ENCODE measurements at places on chromosomes 2 and 18.

- H3K36me3 ChIP-seq, result no peaks in the 10 kb centered on the region
- no peak overlapping the region for H3K4me3 ChIP-seq
- no peaks in the 10 kb centered on the region for H3K4me1 ChIP-seq
- no peak for DNase-seq
- H3K27me3 ChIP-seq, result no peaks in the 10 kb centered on the region
- H3K27ac ChIP-seq, result no peak overlapping the region
These were observed 862.5 kb upstream of the ID2 start for GRCh38 chr2:7819316-7819715.

GRCh38 chr2:222024932-222025880 is 273.6 kb downstream of the PAX3 start:
- no peaks in the 10 kb centered on the region for H3K36me3 ChIP-seq
- H3K4me3 ChIP-seq, result no peak overlapping the region
- no peaks in the 10 kb centered on the region for H3K27me3 ChIP-seq
- DNase-seq, result no peak

GRCh38 chr2:69046221-69046662 is 33.3 kb downstream of the ANTXR1 start:
- no peak overlapping the region for H3K4me3 ChIP-seq
- no peaks in the 10 kb centered on the region for H3K4me1 ChIP-seq
- H3K36me3 ChIP-seq, result no peaks in the 10 kb centered on the region
- no peak for DNase-seq
- no peak overlapping the region for H3K27ac ChIP-seq
- peaks cover 11% of the 10 kb centered on the region for H3K27me3 ChIP-seq

DNA sequence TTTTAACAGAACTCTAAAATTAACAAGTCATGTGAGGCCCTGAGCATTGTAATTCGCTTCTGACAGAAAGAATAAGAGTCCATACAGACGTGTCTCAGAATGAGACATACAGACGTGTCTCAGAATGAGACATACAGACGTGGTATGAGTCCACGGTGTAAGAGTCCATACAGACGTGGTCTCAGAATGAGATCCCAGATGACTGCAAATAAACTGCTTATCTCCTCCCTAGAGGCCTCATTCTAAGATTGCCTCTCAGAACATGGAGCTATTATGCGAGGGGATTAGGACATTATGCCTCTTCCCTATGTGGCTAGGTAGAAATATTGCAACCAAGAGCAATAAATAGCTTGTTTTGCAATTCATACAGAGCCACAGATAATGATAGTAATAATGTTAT is 63.9 kb downstream of the NEB start:
- no peak overlapping the region for H3K27ac ChIP-seq
- peaks cover 7% of the 10 kb centered on the region for H3K4me1 ChIP-seq
- no peaks in the 10 kb centered on the region for H3K27me3 ChIP-seq
- no peak for DNase-seq
- no peak overlapping the region for H3K4me3 ChIP-seq

GRCh38 chr2:43273529-43273928 is 47.1 kb upstream of the ZFP36L2 start:
- H3K36me3 ChIP-seq, result no peaks in the 10 kb centered on the region
- DNase-seq, result no peak
- H3K27ac ChIP-seq, result no peak overlapping the region
- H3K4me1 ChIP-seq, result no peaks in the 10 kb centered on the region
- H3K4me3 ChIP-seq, result no peak overlapping the region

GRCh38 chr2:68464651-68465050 is 2.4 kb downstream of the FBXO48 start:
- H3K4me3 ChIP-seq, result no peak overlapping the region
- no peaks in the 10 kb centered on the region for H3K36me3 ChIP-seq
- no peaks in the 10 kb centered on the region for H3K27me3 ChIP-seq
- peak overlapping the region; percentile 90 for H3K27ac ChIP-seq

- no peaks in the 10 kb centered on the region for H3K36me3 ChIP-seq
- H3K4me1 ChIP-seq, result no peaks in the 10 kb centered on the region
- no peaks in the 10 kb centered on the region for H3K27me3 ChIP-seq
- DNase-seq, result no peak
- H3K4me3 ChIP-seq, result no peak overlapping the region
These were observed 119.7 kb upstream of the ETAA1 start for GRCh38 chr2:67277450-67277849.

DNA sequence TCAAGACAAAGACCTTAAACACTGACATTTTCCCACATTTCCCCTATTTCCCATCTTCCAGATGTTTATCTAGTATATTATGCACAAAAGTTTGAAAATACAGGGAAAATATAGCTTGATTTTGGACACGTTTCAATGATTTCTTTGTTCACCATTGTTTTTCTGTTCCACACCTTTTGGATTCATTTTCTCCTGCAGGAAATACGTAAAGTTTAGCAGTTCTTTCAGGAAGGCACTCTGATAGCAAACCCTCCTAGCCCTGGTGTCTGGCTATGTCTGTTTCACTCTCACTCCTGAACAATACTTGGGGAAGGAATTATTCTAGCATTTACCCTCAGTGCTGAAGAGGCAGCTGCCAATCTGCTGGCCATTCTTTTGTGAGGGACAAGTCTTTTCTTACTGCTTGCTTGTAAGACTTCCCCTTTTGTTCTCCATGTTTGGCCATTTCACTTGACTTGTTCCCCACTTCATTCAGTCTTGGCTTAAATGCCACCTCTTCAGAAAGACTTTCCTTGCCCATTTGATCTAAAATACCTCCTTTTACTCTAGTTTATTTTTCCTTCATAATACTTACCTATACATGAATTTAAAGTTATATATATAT is 195.4 kb downstream of the RNF152 start:
- DNase-seq, result no peak
- H3K27me3 ChIP-seq, result peaks cover 2% of the 10 kb centered on the region
- H3K27ac ChIP-seq, result no peak overlapping the region
- no peak overlapping the region for H3K4me3 ChIP-seq
- no peaks in the 10 kb centered on the region for H3K36me3 ChIP-seq
- no peaks in the 10 kb centered on the region for H3K4me1 ChIP-seq

DNA sequence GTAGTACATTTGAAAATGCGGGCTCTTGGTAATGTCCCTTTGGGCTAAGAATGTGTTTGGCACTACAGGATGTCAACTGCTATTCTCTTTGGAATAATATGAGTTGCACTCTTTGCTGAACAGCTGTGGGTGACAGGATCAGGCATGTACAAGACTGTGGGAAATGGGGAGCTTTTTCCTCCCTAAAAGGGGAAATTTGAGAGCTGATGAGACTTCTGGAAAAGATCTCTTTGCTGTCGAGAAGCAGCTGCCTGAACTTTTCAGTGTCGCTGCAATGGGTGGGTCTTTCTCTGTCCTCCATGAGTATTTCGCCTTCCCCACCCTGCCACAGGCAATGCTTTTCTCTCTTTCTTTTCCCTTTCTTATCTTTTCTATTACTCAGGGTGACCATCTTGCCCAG is 762.2 kb upstream of the GCFC2 start:
- no peak for DNase-seq
- no peak overlapping the region for H3K4me3 ChIP-seq
- H3K4me1 ChIP-seq, result no peaks in the 10 kb centered on the region
- H3K27me3 ChIP-seq, result no peaks in the 10 kb centered on the region

- no peak for DNase-seq
- H3K36me3 ChIP-seq, result no peaks in the 10 kb centered on the region
- no peaks in the 10 kb centered on the region for H3K27me3 ChIP-seq
- no peak overlapping the region for H3K27ac ChIP-seq
- no peaks in the 10 kb centered on the region for H3K4me1 ChIP-seq
These were observed 382.0 kb downstream of the SOX11 start for GRCh38 chr2:6074089-6074643.

DNA sequence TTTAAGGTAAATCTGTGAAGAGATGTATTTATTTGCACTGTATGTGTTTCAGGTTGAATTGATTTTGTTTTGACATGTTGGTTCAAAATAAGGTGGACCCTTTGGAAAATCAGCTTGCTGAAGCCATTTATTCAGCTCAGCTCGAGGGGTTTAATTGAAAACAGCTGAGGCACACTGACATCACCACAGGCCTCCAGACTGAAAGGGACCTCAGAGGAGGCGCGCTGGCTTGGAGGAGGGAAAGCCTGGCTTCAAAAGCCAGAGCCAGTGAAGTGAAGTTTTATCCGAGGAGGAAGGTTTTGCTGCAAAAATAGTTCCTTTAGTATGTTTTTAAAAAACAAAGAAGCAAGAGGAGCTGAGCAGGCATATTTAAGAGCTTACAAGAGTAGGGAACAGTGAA is 26.9 kb upstream of the DNMT3A start:
- no peaks in the 10 kb centered on the region for H3K4me1 ChIP-seq
- DNase-seq, result no peak
- no peak overlapping the region for H3K27ac ChIP-seq
- H3K27me3 ChIP-seq, result no peaks in the 10 kb centered on the region
- no peaks in the 10 kb centered on the region for H3K36me3 ChIP-seq
- H3K4me3 ChIP-seq, result no peak overlapping the region

GRCh38 chr2:176132205-176133171 is 3.0 kb downstream of the HOXD8 start:
- H3K27ac ChIP-seq, result no peak overlapping the region
- no peaks in the 10 kb centered on the region for H3K36me3 ChIP-seq
- no peak for DNase-seq
- peaks cover 43% of the 10 kb centered on the region for H3K4me1 ChIP-seq
- H3K4me3 ChIP-seq, result peak overlapping the region; percentile 45
- peaks cover 47% of the 10 kb centered on the region for H3K27me3 ChIP-seq

GRCh38 chr2:178536037-178536436 is 55.8 kb downstream of the PLEKHA3 start:
- DNase-seq, result no peak
- H3K27me3 ChIP-seq, result no peaks in the 10 kb centered on the region
- no peak overlapping the region for H3K4me3 ChIP-seq
- H3K36me3 ChIP-seq, result peaks cover 84% of the 10 kb centered on the region

DNA sequence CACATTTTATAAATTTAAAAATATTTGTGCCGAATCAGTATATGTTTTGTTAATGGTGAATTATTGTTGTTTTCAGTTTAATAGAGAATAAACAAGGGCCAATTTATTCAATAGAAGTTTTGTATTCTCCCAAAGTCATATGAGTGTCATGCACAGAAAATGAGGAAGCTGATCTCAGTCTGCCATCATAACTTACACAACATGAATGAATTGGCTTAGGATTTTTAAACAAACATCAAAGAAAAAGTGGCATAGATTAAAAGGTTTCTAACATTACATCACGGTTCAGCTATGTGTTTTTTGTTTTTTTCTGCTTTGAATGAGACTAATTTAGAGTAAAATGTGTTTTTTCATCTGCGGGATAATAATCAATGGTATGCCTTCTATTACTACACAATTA is 123.4 kb upstream of the CTNNA2 start:
- H3K27ac ChIP-seq, result no peak overlapping the region
- no peaks in the 10 kb centered on the region for H3K27me3 ChIP-seq
- H3K4me1 ChIP-seq, result no peaks in the 10 kb centered on the region

- H3K27me3 ChIP-seq, result no peaks in the 10 kb centered on the region
- H3K36me3 ChIP-seq, result no peaks in the 10 kb centered on the region
- H3K4me1 ChIP-seq, result no peaks in the 10 kb centered on the region
- H3K4me3 ChIP-seq, result no peak overlapping the region
- no peak overlapping the region for H3K27ac ChIP-seq
These were observed 171.6 kb downstream of the PLCL1 start for GRCh38 chr2:197975931-197976519.

DNA sequence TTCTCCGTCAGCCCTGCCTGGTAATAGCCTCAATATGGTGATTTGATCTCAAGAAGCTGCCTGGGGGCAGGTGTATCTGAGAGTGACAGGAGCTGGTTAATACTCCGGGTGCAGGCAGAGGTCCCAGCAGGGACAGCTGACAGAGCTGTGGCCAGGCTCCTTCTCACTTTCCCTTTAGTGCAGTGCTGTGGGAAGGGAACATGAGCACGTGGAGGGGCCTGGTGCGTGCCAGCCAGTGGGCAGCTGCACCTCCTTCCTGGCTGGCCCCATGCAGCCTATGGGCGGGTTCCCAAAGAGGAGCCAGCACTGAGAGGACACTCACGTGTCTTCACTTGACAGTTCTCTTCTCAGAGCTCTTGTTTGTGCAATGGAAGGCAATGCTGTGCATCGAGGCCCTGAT is 9.1 kb downstream of the CNNM4 start:
- no peak for DNase-seq
- no peaks in the 10 kb centered on the region for H3K4me1 ChIP-seq
- H3K4me3 ChIP-seq, result no peak overlapping the region
- H3K36me3 ChIP-seq, result peaks cover 6% of the 10 kb centered on the region
- no peak overlapping the region for H3K27ac ChIP-seq

GRCh38 chr2:225602205-225602604 is 202.7 kb downstream of the NYAP2 start:
- H3K27me3 ChIP-seq, result no peaks in the 10 kb centered on the region
- DNase-seq, result no peak
- H3K36me3 ChIP-seq, result no peaks in the 10 kb centered on the region
- no peak overlapping the region for H3K27ac ChIP-seq

GRCh38 chr2:185291035-185291647 is 447.5 kb upstream of the FSIP2 start:
- H3K27ac ChIP-seq, result no peak overlapping the region
- no peaks in the 10 kb centered on the region for H3K4me1 ChIP-seq
- DNase-seq, result no peak
- H3K27me3 ChIP-seq, result no peaks in the 10 kb centered on the region
- H3K4me3 ChIP-seq, result no peak overlapping the region

DNA sequence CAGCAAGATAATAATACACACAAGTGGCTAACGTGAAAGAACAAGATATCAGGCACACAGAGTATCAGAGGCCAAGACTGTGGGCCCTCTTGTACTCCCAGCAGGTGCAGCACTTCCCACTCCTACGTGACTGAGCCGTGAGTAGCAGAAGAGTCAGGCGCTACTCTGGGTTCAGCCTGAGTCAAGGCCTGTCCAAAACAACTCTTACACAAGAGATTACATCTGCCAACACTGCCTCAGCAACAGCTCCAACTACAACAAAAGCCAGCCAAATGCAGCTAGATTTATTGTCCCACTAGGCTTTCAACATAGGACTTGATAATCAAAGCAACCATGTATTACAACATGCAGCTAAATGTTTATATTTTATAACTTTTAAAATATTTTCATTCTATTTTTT is 56.2 kb downstream of the ITSN2 start:
- H3K36me3 ChIP-seq, result peaks cover 12% of the 10 kb centered on the region
- no peak overlapping the region for H3K4me3 ChIP-seq
- H3K27ac ChIP-seq, result no peak overlapping the region
- DNase-seq, result no peak

DNA sequence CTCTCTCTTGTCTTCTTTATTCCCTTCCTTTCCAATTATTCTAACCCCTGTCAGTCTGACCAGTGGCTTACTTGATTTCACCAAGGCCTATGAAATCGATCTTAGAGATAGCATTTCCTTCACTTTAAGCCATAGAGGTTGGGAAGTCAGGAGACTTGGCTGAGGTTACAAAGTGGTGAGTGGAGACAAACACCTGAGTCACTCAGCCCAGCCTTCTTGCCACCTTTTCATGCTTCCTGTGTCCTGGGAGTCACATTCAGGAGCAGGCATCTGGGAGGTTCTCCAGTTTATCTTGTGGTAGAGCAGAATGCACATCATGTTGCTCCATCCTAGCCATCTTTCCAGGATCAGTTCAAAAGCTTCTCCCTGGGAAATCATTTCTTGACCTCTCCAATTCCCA is 59.1 kb downstream of the VSNL1 start:
- H3K4me1 ChIP-seq, result no peaks in the 10 kb centered on the region
- H3K27me3 ChIP-seq, result no peaks in the 10 kb centered on the region
- no peaks in the 10 kb centered on the region for H3K36me3 ChIP-seq
- H3K27ac ChIP-seq, result no peak overlapping the region
- DNase-seq, result no peak
